ENCODE measurements at places on chromosomes 2 and 18. TPM values are rescaled to one million over a fixed set of nuclear protein-coding genes. Genes with fewer than 3 reads are reported as not detected.

RIT2 gene
- not detected for total RNA-seq

CTLA4 gene
- total RNA-seq: not detected

INPP4A gene
- 6.9 TPM for total RNA-seq

ZSCAN30 gene
- total RNA-seq: 0.71 TPM

SP140L gene
- 3.5 TPM for total RNA-seq

MAL gene
- total RNA-seq: not detected

KHK gene
- total RNA-seq: 6.9 TPM

LYG2 gene
- 0.17 TPM for total RNA-seq

RAB11FIP5 gene
- total RNA-seq: 38.7 TPM

DNER gene
- total RNA-seq: 7.0 TPM

IL1RN gene
- 0.14 TPM for total RNA-seq

All from A549 treated with RU486 at 1 μM for 4 hours (cell line).